ENCODE measurements at places on chromosomes 6 and 20.

GRCh38 chr6:3825331-3825831 lies 23.8 kb upstream of the FAM50B start:
- no peak for DNase-seq

GRCh38 chr6:157393669-157394327 lies 12.8 kb downstream of the ZDHHC14 start:
- no peak for DNase-seq

- no peak for DNase-seq
These were observed 115.4 kb downstream of the SYCP2 start for GRCh38 chr20:59817846-59818615.

DNA sequence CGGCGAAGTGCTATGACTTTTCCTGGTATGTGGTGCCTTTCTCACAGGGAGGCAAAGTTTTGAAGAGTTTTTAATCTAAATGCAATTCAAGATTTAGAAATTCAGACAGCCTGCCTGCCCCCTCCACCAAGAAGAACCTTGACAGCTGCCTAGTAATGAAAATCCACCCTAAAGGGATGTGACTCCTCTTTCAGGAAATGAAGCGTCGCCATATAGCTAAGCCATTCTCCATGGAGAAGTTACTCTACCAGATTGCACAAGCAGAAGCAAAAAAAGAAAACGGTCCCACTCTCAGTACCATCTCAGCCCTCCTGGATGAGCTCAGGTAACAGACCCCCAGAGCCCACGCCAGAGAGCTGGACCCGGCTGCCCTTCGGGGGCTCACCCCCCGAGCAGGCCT lies 150.1 kb downstream of the DTNBP1 start:
- no peak for DNase-seq

GRCh38 chr6:162108041-162108440 lies 619.5 kb downstream of the PRKN start:
- DNase-seq, result no peak

DNA sequence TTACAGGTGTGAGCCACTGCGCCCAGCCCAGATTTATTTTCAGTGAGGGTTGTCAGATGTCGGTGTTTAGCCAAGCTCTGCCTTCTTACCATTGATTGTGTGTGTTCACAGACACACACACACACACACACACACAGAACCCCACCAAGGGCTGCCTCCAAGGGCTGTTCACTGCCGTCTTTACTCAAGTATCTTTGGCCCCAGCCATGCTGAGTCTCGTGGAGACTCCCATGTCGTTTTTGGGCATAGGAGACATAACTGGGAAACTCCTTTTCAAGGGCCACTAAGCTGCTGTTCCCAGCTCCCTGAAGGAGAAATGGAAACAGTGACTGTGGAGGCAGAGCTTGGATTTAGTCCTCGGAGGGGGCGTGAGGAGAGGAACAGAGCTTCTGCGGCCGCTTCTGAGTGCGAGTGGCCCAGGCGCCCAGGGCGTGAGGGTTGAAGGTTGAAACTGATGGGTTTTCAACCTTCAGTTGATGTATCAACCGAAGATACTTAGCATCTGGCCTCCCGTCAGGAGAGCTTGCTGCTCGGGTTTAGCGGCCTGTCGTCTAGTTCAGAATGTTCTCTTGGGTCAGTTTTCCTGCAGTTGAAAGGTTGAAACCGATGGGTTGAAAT lies 243.6 kb downstream of the TTLL2 start:
- no peak for DNase-seq

DNA sequence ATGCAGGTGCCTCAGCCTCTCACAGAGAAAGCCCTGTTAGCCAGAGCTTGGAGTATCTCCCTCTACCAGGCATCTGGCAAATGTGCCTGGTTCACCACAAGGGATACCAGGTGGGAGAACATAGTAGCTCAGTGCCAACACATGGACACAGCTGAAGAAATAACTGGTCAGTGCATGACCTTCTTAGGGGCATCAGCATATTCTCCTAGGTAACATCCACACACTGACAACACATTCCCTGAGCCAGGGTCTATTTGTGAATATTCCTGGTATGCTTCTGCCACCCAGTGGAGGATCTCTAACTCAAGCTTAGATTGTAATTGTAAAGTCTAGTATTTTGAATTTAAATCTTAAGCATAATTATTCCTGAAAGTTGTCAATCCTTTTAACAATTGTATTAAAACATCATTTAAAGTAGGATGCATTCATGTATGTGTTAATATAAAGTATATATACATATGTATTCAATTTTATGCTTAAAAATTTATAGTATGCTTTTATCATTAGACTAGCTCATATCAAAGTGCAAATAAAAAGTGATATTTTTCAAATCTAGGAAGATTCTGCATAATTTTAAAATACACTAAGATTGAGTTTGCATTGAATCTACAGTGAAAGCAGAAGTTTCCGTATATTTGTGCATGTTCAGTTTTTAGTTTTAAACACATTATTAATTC lies 45.3 kb upstream of the COL21A1 start:
- no peak for DNase-seq

DNA sequence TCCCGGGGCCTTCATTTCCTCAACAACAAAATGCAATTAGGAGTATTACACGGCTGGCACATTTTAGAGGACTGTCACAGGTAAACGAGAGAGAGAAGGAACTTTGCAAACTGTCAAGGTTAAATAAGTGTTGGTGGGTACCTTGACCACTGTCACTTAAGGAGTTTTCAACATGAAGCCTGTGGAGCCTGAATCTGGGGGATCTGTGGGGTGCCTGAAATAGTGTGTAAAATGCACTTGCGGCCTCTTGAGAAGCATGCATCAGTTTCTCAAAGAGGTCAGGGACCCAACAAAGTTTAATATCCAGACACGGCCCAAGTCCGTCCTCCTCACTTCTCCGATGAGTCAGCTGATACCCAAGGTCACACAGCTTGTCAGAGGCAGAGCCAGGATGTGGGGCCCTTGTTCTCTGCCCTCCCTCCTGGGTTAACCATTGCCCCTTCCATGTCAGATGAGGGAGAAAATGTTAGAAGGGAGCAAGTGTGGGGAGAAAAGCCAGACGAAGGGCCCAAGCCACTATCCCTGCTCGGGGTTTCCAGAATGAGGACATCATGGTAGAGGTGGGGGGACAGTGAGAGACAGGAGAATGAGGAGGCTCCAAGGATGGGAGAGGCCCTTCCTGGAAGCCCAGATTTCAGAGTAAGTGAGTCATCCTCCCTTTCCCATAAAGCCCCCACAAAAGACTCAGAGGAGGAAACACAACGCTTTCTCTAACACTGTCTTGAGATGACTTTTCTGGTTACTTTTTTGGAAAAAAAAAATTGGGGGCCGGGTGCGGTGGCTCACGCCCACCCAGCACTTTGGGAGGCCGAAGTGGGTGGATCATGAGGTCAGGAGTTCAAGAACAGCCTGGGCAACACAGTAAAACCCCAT lies 42.2 kb downstream of the C6orf132 start:
- no peak for DNase-seq

- no peak for DNase-seq
These were observed 6.4 kb downstream of the RPS12 start for GRCh38 chr6:132820629-132821381.

DNA sequence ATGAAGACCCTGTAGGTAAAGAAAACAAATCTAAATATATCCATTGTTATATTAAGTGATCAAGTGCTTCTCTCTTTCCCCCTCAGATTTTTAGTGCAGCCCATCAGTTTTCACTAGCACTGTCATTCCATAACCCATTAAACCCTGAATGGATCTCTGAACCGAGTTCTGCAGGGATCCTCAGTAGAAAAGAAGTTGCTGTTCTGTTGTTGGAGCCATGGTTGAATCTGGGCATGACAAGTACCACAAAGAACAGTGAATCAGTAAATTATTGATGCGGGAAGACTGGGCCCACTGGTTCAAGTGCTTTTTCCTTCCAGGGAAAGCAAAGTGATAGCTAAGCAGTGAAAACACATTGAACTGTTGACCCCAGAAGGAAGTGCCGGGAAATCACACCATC lies 60.4 kb downstream of the LAMP5 start:
- no peak for DNase-seq

GRCh38 chr6:27426045-27426620 lies 37.6 kb downstream of the ZNF391 start:
- no peak for DNase-seq

GRCh38 chr20:19706463-19706862 lies 51.6 kb upstream of the RIN2 start:
- no peak for DNase-seq

DNA sequence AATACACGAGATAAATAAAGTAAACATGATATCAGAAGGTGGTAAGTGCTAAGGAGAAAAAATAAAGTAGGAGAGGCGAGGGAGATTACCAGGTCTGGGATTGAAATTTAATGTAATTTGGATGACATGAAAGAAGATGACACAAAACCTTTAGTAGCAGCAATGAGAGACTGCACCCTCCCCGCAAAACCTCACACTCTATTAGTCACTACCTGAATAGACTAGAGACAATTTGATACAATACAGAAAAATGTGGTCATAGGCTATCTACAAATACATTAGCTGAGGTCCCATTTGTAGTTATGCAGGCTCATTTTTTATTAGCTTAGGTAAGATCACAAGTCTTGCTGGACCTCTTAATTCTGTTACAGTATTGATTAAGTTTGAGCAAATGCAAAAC lies 125.5 kb downstream of the LRFN2 start:
- DNase-seq, result no peak

GRCh38 chr6:1988843-1989242 lies 256.6 kb downstream of the GMDS start:
- no peak for DNase-seq

- no peak for DNase-seq
These were observed 266.5 kb downstream of the C6orf118 start for GRCh38 chr6:165042912-165043311.

DNA sequence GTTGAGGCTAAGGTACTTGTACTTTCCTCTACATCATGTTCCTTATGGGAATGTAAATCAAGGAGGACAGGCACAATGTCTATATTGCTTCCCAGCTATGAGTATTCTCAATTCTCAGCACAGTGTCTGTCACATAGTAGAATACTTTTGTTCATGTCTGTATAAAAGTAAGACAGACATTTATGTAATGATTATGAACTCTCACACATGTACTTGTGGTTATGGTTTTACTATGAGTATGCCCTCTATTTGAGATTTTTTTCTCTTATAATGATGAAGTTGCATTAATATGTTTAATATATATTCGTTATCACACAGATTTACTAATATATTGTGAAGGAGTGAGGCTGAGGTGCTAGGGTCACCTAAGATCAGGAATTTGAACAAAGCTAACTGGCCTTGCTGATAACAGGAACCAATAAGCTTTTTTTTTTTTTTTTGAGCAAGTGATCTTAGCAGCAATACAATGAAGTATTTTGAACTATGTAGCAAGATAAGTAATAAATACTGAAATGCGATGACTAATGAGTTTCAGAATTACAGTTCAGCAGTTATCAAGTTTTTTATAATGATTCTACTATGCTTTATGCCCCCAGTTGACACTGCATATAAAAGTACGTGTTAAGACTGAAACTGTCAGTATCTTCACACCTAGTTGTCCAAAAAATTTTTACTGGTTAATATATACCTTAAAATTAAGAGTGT lies 623.1 kb downstream of the HTR1B start:
- DNase-seq, result no peak

- DNase-seq, result no peak
These were observed 114.6 kb upstream of the TCF21 start for GRCh38 chr6:133774356-133774755.

GRCh38 chr6:117555882-117556498 lies 46.3 kb downstream of the GOPC start:
- no peak for DNase-seq

GRCh38 chr20:51457533-51457932 lies 85.0 kb downstream of the NFATC2 start:
- no peak for DNase-seq

DNA sequence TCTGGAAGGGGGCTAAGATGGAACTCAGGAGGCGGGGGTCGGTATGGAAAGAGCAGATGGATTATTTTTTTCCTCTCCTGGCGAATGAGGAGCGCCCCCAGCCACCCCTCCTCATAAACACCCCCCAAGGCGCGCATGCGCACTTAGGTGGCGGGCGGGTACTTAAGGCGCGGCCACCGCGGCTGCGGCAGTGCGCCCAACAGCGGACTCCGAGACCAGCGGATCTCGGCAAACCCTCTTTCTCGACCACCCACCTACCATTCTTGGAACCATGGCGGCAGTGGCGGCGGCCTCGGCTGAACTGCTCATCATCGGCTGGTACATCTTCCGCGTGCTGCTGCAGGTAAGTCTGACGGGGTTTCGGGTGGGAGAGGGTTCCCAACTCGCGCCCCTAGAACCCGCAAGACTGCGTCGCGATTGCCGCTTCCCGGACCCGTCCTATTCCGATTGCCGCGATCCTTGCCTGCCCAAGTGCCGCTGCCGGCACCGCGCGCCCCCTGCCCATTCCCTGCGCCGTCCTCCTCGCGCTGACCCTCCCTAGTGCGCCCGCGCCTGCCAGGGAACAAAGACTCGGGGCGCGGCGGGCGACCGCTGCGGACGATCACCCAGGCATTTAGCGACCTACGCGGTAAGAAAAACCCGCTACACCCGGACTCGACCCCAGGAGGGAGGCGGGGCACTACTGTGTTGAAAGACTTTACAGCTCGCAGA lies at the start of gene NNAT:
NNAT (plus strand) TSS at position 190 of the 711 bp plus-strand sequence; CDS start at position 272, 82 bp downstream.
- no peak for DNase-seq

- DNase-seq, result no peak
These were observed 7.6 kb downstream of the LEMD2 start for GRCh38 chr6:33781131-33781975.

DNA sequence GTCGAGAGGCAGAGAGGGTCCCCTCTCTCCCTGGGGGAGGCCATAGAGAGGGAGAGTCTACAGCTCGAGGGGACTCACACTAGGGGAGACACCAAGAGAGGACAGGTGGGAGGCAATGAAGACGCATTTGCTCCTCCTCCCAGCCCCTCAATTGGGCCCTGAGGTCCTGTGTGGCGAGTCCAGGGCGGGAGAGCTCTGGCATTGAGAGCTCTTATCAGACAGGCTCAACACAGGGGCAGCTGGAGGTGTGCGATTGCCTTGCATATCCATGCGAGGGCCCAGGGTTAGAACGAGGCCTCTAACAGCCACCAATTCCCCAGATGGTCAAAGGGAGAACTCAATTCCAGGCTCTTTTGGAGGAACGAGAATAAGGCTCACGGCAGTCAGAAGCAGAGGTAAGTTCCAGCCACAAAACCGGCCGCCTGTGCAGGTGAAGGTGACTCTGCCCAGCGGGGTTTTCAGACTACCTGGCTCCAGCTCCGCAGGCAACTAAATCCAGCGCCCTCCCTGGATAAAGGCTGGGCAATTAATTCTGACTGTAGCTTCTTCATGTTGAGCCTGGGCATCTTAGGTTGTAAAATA lies 94.0 kb upstream of the MPC1 start:
- no peak for DNase-seq

- DNase-seq, result no peak
These were observed 110.2 kb downstream of the TBXT start for GRCh38 chr6:166057431-166057830.

GRCh38 chr6:168994956-168995355 lies 258.7 kb downstream of the THBS2 start:
- no peak for DNase-seq

Measured in GM18507 (cell line).